Naive B cell (primary cell): ENCODE measurements at places on chromosomes 1 and 21.

DNA sequence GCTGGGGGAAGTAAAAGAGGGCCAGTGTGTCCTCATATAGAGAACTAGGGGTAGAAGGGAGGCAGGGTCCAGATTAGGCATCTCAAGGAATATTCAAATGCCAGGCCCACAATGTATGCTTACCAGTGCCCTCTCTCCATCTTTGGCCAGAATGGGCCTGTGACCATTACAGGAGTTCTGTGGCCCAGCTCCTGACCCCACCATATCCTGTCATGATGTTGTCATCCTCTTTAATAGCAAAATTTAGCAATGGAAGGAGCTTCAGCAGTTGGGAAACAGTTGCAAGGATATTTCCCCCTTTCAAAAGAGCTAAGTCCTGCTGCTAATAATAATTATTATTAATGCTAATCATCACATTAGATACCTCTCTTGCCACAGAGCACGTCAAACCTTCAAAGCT, 49.3 kb upstream of the JUN start:
- no peak for DNase-seq

GRCh38 chr1:96596226-96596922, 125.2 kb upstream of the PTBP2 start:
- DNase-seq, result no peak

DNA sequence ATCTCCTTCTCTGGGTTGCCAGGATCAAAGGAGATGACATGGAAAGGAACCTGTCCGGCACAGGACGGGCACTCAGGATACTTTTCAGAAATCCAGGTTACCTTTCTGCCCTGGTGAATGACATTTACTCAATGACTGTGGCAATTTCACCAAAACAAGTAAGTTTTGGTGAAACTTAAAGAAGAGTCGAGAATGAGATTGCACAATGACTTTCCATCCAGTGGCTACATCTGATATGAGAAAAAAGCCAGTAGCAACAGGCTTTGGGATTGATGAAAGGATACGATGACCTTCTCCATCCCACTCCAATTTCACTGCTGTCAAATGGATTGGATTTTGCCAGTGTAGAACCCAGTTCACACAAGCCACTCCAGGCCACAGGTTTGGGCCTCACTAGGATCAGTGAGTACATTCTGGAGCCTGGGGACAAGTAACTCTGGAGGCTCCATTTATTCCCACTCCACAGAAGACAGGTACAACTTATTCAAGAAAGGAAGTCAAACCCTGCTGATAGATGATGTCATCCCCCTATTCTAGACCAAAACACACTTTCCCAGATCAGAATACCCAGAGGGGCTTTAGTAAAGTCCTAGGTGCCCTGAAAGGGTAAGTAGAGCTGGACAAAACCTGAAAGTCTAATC, 63.3 kb downstream of the PLPP3 start:
- DNase-seq, result no peak

GRCh38 chr1:49597436-49597835, 426.3 kb downstream of the AGBL4 start:
- DNase-seq, result no peak

GRCh38 chr1:55179177-55179835, 35.9 kb downstream of the USP24 start:
- no peak for DNase-seq

GRCh38 chr21:38997051-38997842, 186.0 kb downstream of the PSMG1 start:
- DNase-seq, result no peak

- no peak for DNase-seq
Measured at GRCh38 chr1:53468374-53468773, 9.2 kb downstream of the DMRTB1 start.

GRCh38 chr1:245099401-245099800, 55.4 kb upstream of the KIF26B start:
- no peak for DNase-seq
